ENCODE measurements at places on chromosomes 3 and 15.

- DNase-seq, result no peak
Measured at GRCh38 chr15:47587940-47588802, 129.1 kb upstream of the SEMA6D start.

DNA sequence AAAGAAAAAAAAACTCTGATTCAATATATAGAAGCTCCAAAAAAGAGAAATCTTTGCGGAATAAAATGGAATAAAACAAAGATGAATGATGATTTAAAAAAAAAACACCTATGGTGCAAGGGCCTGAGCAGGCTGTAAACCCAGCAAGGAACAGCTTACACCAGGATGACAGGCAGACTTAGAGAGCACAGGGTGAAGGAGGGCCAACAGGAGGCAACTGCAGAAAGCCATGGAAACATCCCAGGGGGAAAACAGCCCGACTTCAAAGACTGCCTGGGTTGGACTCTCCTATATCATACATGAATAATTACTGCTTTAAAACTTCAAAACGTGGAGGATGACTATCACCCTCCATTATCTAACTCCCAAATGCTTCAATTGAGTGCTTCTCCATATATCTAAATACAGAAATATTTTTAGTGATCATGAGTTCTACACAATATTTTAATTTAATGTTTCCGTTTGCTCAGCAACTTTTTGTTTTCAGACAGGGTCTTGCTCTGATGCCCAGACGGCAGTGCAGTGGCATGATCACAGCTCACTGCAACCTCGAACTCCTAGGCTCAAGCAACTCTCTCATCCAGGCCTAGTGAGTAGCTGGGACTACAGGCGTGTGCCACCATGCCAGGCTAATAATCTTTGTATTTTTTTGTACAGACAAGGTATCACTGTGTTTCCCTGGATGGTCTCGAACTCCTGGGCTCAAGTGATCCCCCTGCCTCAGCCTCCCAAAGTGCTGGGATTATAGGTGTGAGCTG is 456.2 kb downstream of the TBL1XR1 start:
- no peak for DNase-seq

DNA sequence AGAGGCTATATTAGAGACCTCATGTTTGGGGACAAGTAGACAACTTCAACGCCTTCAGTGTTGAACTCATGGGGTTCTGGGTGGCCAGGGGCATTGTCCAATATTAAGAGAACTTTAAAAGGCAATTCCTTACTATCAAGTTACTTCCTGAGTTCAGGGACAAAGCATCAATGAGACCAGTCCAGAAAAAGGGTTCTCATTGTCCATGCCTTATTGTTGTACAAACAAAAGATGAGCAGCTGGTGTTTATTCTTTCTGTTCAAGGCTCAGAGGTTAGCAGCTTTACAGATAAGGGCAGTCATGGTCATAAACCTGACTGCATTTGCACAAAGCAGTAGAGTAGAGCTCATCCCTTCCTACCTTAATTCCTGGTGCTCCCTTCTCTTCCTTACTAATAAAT is 18.5 kb upstream of the PDHB start:
- no peak for DNase-seq

DNA sequence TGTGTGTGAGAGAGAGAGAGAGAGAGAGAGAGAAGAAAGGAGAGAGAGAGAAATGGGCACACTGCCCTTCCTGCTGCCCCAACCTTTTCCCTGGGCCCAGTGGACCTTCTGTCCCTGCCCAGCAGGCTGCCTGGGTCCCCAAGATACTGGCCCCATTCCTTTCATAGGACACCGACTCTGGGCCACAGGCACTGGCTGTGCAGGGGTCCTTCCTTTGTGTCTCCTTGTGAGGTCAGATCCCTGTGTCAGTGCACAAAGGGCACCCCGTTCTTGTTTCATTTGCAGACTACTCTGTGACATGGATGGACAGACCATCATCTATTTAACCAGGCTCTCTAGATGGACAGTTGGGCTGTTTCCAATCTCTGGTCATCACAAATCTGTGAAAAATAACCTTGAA is 21.3 kb upstream of the KLF13 start:
- DNase-seq, result no peak

DNA sequence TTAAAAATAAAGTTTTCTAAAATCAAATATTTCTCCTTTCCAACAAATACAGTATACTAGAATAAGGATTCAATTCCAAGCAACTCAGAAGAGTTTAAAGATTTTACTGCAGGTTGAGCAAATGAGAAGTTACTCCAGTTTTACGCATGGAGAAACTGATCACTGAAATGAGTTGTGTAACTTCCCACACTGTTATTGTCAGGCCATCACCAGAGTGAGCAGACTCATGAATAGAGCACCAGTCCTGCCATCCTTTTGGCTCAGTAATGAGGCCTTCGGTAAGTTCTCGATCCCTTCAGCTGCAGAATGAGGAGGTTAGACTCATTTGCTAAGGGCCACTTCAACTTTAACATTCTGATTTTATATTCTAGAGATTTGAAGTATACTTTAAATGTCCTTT is 48.1 kb downstream of the OSBPL10 start:
- DNase-seq, result no peak

DNA sequence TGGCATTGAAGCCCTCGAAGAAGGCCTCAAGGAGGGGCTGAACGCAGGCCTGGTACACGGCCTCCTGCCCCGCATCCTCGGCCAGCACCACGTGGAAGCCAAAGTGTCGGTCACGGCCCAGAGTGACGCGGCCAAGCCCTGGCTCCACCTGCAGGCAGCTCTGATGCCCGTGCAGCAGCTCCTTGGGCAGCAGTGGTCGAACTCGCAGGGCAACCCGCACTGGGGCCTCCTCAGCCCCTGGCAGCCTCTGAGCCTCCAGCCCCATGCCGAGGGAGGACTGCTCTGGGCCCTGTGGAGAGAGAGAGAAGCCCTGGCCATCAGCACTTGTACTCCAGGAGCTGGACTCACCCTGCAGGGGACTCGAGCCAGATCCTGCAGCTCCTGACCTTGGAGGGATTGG is 2.6 kb downstream of the KIF7 start:
- no peak for DNase-seq

- no peak for DNase-seq
Measured at GRCh38 chr3:64798316-64798715, 110.5 kb upstream of the ADAMTS9 start.

GRCh38 chr3:126475413-126476114 is at the start of gene ZXDC:
Gene ZXDC (minus strand): TSS chr3:126475891. CDS start chr3:126475865, 26 bp downstream.
- DNase-seq, result peak; percentile 91

GRCh38 chr3:115571413-115571812 is 51.9 kb upstream of the GAP43 start:
- no peak for DNase-seq

- DNase-seq, result no peak
Measured at GRCh38 chr15:63261311-63261710, 16.1 kb upstream of the APH1B start.

DNA sequence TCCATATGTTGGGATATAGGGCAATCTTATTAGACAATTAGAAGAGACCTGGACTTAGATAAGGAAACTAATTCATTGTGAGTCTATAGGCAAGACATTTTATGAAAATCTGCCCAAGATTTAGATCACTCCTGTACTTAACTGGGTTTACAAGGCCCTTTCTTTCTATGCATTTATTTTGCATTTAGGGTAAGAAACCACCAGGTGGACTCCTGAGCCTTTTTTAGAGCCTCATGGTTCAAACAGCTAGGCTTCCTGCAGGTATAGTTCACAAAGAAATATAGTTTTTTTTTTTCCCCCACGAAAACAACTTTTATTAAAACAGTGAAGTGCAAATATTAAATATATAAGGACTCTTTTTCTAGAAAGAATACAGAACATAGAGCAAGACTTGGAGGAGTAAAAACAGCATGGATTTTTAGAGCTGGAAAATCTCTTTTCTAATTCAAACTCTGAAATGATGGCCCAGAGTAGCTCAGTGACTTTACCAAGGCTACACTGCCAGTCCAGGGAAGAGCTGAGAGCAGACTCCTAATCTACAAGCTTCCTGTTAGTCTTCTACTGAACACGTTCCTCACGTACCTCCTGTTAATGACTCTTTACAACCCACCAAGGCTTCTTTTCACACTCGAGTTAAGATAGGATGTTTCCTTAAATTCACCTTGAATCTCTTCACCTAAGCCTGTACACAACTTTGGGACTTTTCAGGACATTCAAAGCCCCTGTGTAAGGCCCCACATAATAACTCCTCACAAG is 400.9 kb upstream of the ATP11B start:
- no peak for DNase-seq

GRCh38 chr15:41876007-41876406 is 17.8 kb downstream of the SPTBN5 start:
- DNase-seq, result no peak

- DNase-seq, result no peak
Measured at GRCh38 chr15:100098705-100099104, 243.1 kb downstream of the ADAMTS17 start.

- DNase-seq, result no peak
Measured at GRCh38 chr3:26799679-26800317, 177.2 kb downstream of the LRRC3B start.

DNA sequence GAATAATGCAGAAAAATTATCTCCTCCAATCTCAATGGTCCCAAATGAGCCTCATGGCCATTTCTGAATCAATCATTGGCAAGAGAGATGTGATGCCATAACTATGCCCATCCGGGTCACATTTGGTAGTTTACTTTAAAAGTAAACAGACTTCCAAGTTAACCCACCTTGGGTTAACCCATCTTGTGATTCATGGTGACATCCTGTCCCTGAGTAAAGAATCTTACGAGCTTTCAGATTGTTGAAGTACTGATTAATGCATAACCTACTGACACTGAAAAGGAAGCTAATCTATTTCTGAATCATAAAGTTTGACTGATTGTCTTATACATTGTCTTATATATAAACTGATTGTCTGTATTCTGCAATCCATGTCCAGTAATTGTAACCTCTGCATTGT is 467.2 kb upstream of the AGTR1 start:
- DNase-seq, result no peak

GRCh38 chr3:178950676-178951075 is 120.9 kb downstream of the ZMAT3 start:
- peak; percentile 7 for DNase-seq

DNA sequence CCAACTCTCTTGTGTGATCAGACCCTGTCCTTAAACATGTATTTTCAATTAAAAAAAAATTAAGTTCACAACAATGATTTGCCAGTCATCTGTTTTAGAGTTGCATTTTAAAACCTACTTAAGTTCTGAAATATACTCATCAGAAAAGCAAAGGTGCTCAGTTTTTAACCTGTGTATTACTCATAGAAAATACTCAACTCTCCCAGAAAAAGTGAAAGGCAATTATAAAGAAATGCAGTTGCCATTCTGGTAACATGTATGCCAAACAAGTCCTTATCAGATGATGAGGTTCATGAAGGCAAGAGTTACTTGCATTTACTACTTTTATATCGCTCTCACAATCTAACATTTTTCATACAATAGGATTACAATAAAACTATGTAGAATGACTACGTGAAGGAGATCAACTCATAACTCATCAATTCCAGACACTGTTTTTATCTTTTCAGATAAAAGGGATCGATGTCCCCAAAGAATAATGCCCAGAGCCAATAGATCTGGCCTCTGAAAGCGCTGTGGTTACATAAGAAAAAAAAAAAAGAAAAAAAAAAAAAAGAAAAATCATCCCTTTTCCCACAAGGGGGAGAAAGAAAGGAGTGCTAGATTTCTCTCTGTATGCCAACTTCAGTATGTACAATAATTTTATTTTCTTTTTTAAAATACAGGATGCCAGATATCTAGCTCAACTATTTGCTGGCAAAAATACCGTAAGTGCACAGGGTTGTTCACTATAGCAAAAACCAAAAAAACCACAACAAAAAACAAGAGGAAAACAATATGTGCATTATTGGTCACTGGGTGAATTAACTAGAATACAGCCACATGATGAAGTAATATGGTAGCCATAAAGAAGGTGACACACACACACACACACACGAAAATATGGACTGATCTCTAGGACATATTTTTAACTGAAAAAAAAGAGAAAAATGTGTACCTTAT is 137.4 kb downstream of the NR1I2 start:
- DNase-seq, result no peak

DNA sequence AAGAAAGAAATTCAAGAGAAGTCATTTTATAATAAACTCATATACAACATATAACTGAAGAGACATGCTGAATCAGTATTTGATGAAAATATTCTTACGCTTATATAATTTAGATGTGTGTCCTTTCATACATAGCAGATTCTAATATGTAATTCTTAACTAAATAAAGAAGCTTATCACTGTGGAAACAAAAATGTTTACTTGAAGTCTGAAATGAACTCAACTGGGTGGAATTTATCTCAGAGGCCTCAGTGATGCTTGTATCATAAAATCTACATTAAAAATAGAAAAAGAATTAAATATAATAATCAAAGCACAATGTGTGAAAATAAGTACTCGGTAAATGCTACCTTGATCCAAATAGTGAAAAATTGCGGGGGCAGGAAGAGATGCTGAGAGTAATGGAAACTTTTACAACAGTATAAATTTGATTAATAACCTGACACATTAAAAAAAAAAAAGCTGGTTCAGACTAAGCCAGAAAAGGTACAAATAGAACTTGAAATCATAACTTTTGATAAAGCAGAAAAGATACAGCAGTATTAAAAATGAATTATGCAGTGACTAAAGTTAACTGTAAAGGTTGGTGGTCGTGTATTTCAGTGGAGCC is 12.0 kb upstream of the CBLB start:
- DNase-seq, result no peak

GRCh38 chr15:33580526-33580925 is 269.8 kb downstream of the RYR3 start:
- DNase-seq, result peak; percentile 27

DNA sequence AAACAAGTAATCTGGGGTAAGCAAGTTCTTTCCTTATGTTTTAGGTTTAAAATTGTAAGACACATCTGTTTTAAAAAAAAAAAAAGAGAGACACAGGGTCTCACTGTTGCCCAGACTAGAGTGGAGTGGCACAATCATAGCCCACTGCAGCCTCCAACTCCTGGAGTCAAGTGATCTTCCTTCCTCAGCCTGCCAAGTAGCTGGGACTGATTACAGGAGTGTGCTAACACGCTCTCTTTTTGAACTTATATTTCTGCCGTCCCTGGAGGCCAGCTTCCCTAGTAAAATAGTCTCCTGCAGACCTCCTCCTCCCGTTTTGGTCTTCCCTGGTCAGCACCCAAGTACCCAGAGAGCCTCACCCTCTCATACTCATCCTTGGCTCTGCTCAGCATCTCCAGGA is 35.5 kb downstream of the DCP1A start:
- DNase-seq, result no peak

- no peak for DNase-seq
Measured at GRCh38 chr15:70632491-70633102, 130.8 kb downstream of the UACA start.

GRCh38 chr3:135260025-135260424 is 465.0 kb downstream of the EPHB1 start:
- no peak for DNase-seq

DNA sequence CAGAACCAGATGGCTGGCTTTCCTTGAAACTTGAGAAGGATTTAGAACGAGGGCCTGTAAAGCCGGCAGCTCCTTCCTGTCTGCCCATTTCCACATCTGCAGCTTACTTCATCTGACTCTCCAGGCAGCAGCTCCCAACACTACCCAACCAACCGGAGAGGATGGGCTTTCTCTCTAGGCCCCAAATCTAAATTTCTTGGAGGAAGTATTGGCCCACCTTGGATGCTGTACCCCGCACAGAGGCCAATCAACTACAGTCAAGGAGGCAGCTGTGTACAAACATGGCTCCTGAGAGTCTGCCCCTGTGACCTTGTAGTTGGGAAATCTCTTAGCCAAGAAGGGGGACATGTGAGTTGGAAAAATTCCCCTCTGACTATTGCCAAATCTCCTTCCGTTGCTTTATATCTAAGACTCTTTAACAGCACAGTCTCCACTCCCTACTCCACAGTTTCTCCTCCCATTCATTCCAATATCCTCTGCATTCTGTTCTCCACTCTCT is 8.0 kb upstream of the ACAP2 start:
- peak; percentile 52 for DNase-seq
